ENCODE measurements at places on chromosomes 3 and 15.
A peak's percentile ranks its signal among the peaks of the same experiment; 100 is the strongest.

GRCh38 chr3:38083871-38084333 is 44.9 kb downstream of the DLEC1 start:
- no peak for DNase-seq

GRCh38 chr15:75697523-75697922 is 15.1 kb downstream of the CSPG4 start:
- no peak for DNase-seq

GRCh38 chr3:148901987-148902791 is 37.1 kb downstream of the CPA3 start:
- DNase-seq, result peak; percentile 67

GRCh38 chr15:77986891-77987764 is 90.4 kb downstream of the TBC1D2B start:
- no peak for DNase-seq

- no peak for DNase-seq
Measured at GRCh38 chr3:8210882-8211341, 290.7 kb upstream of the LMCD1 start.

DNA sequence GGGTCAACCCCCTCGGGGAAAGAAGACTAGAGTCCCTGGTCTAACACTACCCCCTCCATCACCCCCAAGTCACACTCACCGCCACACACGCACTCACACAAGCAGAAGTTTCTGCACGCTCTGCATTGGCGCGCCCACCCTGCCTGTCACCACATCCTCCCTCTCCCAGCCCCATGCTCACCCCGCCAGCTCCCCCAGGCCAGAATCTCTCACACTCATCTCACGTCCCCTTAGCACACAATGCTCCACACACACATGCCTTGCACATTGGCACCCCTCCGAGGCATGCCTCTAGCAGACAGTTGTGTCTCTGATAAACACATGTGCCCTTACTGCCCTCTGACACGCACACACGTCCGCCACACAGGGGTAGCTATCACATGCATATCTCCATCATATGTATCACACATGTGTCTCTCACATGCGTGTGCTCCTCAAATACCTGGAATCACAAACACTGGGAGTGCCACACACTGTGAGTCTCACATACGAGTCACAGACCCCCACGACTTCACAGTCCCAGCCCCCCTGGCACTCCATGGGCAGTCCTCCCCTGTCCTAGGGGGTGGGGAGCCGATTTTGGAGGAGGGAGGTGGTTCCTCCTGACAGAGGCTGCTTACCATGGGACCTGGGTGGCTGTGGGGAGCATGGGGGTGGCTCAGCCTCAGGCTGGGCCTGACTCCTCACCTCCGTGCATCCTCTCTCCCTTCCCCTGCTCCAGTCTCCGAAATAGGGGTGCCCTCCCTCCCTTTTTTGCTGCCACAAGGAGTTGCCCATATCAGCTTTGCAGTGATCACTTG is 898 bp downstream of the FBLN2 start:
- DNase-seq, result no peak

Measured in GM04504 (cell line).